Stimulated activated CD4-positive, alpha-beta T cell treated with anti-CD3 and anti-CD28 coated beads, TNF-alpha, amount 100 ng/mL, for 4 hours (primary cell): ENCODE measurements at places on chromosomes 7 and 10.
A peak's percentile ranks its signal among the peaks of the same experiment; 100 is the strongest.

DNA sequence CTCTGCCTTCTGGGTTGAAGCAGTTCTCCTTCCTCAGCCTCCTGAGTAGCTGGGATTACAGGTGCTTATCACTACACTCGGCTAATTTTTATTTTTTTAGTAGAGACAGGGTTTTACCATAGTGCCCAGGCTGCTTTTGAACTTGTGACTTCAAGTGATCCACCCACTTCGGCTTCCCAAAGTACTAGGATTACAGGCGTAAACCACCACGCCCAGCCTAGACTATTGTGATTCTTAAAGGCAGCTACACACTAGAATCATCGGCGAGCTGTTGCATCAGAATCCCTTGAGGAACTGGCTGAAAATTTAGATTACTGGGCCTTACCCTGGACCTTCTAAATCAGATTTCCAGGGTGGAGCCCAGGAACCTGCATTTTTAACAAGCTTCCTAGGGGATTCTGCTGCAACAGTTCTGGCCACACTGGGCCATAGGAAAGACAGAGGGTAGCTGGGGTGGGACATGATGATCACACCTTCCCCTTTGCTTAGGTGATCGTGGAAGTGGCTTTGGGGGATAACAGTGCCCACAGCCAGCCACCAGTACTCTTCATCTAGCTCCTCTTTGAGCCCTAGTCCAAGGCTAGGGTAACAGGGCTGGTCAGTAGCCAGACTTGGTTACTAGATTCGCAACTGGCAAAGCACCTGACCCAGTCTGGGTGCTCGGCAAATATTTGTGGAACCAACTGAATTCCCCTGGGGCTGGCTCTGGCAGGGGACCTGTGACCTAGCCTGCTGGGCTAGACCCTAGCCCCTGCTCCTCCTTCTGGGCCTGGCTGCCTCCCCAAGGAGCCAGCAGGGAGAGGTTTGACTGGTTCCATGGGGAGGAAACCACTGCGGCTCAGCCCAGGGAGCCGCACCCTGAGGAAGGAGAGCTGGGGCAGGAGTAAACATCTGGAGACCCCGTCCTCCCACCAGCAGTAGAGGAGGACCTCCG lies 67.1 kb upstream of the DUSP5 start:
- no peak for DNase-seq

DNA sequence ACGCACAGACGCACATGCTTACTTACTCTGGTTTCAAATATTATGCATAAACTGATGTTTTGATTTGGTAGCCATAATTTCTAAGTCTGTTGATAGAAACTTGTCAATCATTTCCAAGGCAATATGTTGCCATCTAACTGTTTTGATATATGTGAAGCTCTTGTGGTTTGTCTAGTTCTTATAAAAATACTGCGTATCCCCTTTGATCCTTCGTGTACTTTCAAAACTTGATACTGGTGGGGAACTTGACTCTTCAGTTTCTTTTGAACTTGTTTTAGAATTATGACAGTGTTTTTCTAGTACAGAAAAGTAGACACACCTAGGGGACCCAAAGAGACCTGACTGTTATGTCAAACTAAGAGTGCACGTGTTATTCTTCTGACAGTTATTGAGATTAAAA lies 708.0 kb downstream of the LRMDA start:
- no peak for DNase-seq

GRCh38 chr7:42913591-42913990 lies 1.7 kb upstream of the C7orf25 start:
- no peak for DNase-seq

DNA sequence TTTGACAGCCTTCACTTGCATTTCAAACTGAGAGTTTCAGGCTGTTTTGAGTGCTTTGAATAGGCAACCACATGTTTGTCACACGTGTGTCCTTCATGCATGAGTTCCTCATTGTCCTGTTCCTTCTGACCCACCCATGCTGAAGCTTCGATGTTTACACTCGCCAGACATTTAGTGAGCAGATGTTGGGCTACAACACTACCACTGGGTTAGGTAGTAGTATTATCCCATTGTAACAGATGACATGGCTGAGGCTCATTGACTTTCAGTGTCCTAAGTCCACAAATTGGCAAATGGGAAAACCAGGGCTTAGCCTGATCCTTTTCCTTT lies 456.1 kb downstream of the PHTF2 start:
- no peak for DNase-seq

GRCh38 chr10:121702351-121703320 lies 104.4 kb upstream of the FGFR2 start:
- no peak for DNase-seq

GRCh38 chr10:103493916-103494877 lies 692 bp downstream of the NEURL1 start:
- peak; percentile 11 for DNase-seq

DNA sequence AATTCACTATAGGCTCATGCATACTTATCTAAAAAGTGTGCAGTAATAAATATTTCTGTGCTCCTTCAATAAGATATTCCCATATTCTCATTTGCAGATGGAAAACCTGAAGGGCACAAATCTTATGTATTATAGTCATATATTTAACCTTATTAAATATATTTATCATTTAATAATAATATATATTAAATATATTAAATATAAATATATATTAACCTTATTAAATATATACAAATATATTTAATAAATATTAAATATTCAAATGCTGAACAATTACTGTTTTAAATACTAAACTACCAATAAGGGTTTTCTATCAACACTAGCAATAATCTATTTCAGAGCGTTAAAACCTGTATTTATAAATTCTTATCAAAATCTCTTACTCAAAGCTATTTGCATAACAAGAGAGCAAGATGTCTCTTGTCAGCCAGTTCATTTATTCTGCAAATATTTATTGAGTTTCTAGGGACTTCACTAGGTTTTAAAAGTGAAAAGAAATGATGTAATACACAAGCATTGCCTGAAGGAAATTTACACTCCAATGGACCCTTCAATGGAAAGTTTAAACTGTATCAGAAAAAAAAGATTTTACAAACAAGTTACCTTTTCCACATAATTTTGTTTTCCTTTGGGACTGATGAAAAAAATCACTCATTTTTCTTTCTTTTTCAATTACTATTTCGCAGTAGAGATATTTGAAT lies 159.2 kb downstream of the AGMO start:
- DNase-seq: no peak

DNA sequence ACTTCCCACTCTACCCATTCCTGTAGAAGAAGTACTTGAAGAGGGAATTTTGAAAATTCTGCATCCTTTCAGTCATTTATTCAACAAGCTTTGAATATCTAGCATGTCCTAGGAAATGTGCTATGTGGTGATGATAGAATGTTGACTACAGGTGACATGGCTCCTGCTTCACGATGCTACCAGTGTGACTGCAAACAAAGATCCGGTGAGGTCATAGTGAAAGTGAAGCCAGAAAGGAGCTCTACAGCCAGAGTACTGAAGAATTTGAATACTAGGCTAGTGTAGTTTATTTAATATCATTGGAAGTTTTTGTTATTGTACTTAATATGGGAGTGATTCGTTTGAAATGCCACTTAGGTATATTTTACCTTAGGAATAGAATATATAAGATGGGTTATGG lies 348.1 kb downstream of the TFEC start:
- DNase-seq: no peak

DNA sequence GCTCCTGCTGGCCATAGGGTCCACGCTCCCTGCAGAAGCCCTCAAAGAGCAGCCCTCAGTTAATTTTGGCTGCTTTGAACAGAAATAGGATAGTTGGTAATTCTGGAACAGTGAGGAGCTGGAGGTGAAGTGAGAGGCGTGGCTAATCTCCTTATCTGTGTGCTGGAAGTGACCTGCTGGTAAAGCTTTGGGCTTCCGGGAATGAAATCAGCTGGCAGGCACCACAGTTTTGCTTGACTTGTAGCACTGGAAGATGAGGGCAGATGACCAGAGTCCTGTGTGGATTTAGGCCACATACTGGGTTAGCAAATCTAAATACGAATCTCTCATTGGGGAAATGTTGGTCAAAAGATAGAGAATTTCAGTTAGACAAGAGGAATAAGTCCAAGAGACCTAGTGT lies 10.2 kb downstream of the ATP6V0E2 start:
- no peak for DNase-seq

- DNase-seq: no peak
These were observed 23.0 kb upstream of the ING3 start for GRCh38 chr7:120927454-120928103.
